ENCODE measurements at places on chromosomes 1 and 21. TPM values are rescaled to one million over a fixed set of nuclear protein-coding genes. Genes with fewer than 3 reads are reported as not detected.

DNA sequence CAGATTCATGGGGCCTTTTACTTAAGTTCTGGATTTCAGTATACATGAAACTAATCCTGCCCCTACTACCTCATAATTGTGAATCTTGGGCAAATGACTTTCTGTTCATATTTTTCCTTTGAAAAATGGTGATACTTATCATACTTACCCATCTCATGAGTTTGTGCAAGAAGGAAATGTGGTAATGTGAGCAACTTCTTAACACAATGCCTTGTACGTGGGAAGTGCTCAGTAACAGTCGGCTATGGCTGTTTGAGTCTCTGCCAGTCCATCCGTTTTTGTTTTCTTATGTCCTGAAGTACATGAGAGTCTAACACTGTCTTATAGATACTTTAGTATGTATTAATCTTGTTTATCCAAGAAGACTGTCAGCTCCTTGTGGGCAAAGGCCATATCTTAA lies 86.5 kb downstream of the PATJ start:
- no peak for DNase-seq

DNA sequence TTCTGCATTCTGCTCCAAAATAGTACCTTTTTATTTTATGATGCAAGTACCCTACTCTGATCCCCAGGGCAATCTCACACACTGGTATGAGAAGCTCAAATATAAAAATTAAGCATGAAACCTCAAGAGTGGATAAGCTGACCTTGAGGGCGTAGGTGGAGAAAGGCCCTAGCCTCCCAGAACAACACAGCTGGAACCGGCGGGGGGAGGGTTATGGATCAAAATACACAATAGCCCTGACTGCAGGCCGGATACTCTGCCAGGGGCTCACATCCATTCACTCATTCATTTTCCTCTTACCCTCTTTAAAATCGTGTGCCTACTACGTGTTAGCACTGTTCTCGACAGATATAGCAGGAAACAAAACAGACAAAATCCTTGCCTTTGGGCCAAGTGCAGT lies 32.8 kb upstream of the ECE1 start:
- DNase-seq: no peak

- no peak for DNase-seq
Measured at GRCh38 chr1:8525216-8525557, 207.3 kb downstream of the SLC45A1 start.

The GJA4 gene
- polyA plus RNA-seq: 14.0 TPM

The DTL gene
- 18.5 TPM for polyA plus RNA-seq

DNA sequence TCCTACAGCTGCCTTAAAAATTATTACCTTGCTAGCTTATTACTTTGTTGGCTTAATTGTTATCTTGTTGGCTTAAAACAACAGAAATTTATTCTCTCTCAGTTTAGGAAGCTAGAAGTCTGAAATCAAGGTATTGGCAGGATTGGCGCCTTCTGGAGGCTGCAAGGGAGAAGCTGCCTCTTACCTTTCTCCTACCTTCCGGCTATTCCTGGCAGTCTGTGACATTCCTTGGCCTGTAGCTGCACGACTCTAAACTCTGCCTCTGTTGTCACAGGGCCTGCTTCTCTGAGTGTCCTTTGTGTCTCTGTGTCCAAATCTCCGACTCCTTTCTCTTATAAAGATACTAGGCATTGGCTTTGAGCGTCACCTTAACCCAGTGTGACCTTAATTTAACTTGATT lies 579.9 kb upstream of the B3GALT2 start:
- no peak for DNase-seq

- DNase-seq: no peak
Measured at GRCh38 chr1:91549041-91549735, 48.5 kb downstream of the CDC7 start.

The SLC6A9 gene
- 7.6 TPM for polyA plus RNA-seq

DNA sequence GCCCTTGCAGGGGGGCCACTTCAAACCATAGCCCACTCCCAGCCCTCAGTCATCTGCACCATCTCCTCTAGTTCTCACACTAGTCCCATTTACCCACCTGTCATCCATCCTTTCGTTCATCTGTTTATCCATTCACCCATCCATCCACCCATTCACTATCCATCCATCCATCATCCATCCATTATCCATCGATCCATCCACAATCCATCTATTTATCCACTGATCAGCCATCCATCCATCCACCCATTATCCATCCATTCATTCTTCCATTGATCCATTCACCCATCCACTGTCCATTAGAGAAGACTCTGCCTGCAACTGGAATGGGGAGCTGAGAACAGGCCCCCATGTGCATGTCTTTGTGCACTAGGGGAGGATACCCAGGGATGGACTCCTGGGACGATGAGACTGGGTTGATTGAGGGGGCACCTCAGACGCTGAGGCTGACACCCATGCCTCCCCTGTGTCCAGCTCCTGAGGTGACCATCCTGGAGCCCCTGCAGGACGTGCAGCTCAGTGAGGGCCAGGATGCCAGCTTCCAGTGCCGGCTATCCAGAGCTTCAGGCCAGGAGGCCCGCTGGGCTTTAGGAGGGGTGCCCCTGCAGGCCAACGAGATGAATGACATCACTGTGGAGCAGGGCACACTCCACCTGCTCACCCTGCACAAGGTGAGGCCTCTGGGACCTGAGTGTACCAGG lies 97.9 kb downstream of the TRIM11 start:
- DNase-seq: no peak

The OR2L13 gene
- polyA plus RNA-seq: not detected

The C1orf56 gene
- 9.0 TPM for polyA plus RNA-seq

The OPRD1 gene
- polyA plus RNA-seq: 0.32 TPM

The CDC42BPA gene
- 36.2 TPM for polyA plus RNA-seq

The WDR64 gene
- 0.26 TPM for polyA plus RNA-seq

DNA sequence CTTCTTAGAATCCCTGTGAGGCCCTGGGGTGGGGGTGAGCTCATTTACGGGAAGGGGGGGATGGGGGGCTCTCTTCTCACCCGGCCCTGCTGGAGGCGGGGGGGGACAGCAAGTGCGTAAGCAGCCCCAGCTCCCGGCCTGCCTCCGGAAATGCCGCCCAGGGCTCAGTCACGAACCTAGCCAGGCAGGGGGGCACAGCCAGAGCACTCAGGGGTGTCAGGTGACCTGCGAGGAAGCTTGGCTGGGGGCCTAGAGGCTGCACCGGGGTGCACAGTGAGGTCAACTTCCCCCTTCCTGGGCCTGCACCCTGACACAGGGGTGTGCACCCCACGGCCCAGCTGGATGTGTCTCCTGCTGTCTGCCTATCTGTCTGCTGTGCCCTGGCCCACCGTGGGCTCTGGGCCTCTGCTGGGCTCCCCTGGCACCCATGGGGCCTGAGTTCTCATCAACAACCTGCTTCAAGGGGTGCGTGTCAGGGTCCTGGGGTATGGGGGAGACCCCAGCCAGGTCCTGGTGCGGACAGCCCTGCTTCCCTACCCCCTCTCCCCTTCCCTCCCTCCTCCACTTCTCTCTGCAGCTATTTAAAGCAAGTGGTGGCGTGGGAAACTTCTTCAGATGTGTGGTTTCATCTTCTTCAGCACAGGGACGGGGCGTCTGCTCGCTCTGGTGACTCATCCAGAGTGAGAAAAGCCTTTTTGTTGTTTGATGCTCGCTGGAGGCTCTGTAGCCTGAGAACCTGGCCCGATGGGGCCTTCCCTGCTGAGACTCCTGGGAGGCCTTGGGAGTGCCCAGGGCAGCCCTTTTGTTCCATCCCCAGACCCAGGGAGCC lies 92.5 kb upstream of the RUNX3 start:
- DNase-seq: no peak

DNA sequence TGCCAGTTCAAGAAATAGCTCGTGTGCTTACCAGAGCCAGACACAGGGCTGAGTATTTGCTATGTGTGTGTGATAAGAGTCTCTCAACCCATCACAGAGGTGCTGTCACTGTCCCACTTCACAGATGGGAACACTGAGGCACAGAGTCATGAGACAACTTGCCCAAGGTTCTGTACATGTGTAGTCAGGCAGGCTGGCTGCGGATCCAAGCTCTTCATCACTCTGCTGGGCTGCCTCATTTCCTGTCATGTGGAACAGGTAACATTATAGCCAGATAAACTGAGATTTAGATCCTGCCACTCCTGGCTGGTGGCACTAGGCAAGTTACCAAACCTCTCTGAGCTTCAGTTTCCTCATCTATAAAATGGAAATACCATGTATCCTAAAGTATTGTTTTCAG lies 77.8 kb downstream of the ITPKB start:
- no peak for DNase-seq

- no peak for DNase-seq
Measured at GRCh38 chr1:222310836-222311235, 237.1 kb downstream of the HHIPL2 start.

DNA sequence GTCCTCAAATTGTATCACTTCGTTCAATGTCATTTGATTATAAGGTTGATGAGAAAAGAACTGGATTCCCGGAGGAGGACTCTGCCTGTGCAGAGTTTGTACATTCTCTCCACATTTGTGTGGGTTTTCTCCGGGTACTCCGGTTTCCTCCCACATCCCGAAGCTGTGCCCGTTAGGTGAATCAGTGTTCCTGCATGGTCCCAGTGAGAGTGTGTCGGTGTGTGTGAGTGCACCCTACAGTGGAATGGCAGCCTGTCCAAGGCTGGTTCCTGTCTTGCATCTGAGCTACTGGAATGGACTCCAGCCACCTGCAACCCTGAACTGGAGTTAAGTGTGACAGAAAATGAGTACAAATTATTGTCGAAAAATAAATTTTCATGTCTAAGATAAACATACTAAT lies 92.2 kb upstream of the KCTD3 start:
- DNase-seq: no peak

The KHDRBS1 gene
- polyA plus RNA-seq: 267 TPM

The LCE1E gene
- not detected for polyA plus RNA-seq

The CDK11A gene
- 26.3 TPM for polyA plus RNA-seq

The PPFIA4 gene
- 5.5 TPM for polyA plus RNA-seq

The DIO1 gene
- polyA plus RNA-seq: 10.3 TPM

The NFIA gene
- 16.1 TPM for polyA plus RNA-seq

- no peak for DNase-seq
Measured at GRCh38 chr1:184002071-184002470, 35.5 kb downstream of the COLGALT2 start.

The ATP1A4 gene
- 0.26 TPM for polyA plus RNA-seq

DNA sequence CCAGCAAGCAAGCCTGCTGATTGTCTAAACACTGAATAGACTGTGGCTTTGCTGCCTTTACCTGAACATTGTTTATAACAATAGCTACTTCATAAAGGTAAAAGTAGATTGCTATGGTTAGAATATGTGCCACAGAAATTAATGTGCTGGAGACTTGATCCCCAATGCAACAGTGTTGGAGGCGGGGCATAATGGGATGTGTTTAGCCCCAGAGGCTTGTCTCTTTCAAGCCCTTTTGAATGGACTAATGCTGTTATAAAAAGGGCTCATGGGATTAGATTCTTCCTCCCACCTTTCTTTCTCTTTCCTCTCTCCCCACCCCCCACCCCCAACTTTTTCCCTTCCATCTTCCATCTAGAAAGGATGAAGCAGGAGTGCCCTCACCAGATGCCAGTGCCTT lies 80.2 kb upstream of the PPP2R5A start:
- no peak for DNase-seq

The FMO2 gene
- 1.6 TPM for polyA plus RNA-seq

GRCh38 chr1:16402742-16403141 lies 34.5 kb downstream of the SPATA21 start:
- DNase-seq: no peak

- DNase-seq: no peak
Measured at GRCh38 chr1:209326076-209326475, 257.4 kb upstream of the CAMK1G start.

- DNase-seq: no peak
Measured at GRCh38 chr1:199283794-199284193, 645.0 kb downstream of the PTPRC start.

- no peak for DNase-seq
Measured at GRCh38 chr1:165895451-165895871, 68.0 kb downstream of the UCK2 start.

DNA sequence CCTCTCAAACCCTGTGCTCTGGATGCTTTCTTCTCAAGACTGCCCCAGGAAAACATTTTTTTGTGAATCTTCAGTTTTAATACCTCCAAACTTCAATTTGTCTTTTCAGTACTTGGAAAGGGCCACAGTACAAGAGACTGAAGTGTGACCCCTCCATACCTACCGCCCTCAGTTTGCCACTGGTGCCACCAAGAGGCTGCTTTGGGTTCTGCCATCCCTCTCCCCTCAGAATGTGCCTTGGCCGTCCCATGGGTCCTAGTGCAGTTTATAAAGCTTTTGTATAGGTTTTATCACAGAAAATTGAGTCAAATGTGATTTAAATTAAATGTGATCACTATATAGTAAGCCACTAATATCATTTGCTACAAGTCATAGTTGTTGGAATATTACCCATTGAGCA lies 60.8 kb upstream of the PGD start:
- no peak for DNase-seq

GRCh38 chr1:77832901-77833300 lies 53.5 kb downstream of the MIGA1 start:
- no peak for DNase-seq

The RIPPLY3 gene
- 2.3 TPM for polyA plus RNA-seq

Measured in left renal cortex interstitium (tissue), 4 donors.